Aorta (tissue), 5 donors: ENCODE measurements at places on chromosomes 12 and 14. TPM values are rescaled to one million over a fixed set of nuclear protein-coding genes. Genes with fewer than 3 reads are reported as not detected.

The TESPA1 gene
- total RNA-seq, result 2.1 TPM

The ALDH1L2 gene
- 35.2 TPM for total RNA-seq

The L3HYPDH gene
- 31.4 TPM for total RNA-seq

The MGST1 gene
- 79.3 TPM for total RNA-seq

The RPGRIP1 gene
- 0.39 TPM for total RNA-seq

The PUS7L gene
- total RNA-seq, result 13.7 TPM

The CFAP251 gene
- 3.9 TPM for total RNA-seq

- DNase-seq, result no peak
These were observed 14.7 kb upstream of the ENDOU start for GRCh38 chr12:47739979-47740378.

DNA sequence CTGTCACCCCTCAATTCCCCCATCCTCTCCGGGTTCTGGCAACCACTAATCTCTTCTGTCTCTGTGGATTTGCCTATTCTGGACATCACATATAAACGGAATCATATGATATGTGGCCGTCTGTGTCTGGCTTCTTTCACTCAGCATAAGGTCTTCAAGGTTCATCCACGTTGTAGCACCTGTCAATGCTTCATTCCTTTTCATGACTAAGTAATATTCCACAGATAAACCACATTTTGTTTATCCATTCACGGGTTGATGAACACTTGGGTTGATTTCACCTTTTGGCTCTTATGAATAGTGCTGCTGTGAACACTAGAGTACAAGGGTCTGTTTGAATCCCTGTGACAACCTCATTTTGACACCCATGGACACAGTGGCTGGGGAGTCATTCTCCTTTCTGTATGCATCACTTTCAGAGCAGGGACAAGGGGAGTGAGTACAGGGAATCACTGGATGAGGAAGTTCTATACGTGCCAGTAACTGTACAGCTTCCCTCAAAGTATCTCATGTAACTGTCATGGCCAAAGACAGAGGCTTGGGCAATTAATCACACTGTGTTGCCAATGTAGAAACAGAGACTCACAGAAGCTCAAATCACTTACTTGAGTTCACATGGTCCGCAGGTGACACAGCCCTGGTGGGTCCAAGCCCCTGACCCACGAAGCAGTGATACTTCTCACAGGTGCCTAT, 10.9 kb upstream of the TESC start:
- no peak for DNase-seq

- no peak for DNase-seq
These were observed 88.4 kb upstream of the DCD start for GRCh38 chr12:54736549-54736948.

GRCh38 chr14:101840649-101841369, 79.3 kb downstream of the PPP2R5C start:
- DNase-seq, result no peak

DNA sequence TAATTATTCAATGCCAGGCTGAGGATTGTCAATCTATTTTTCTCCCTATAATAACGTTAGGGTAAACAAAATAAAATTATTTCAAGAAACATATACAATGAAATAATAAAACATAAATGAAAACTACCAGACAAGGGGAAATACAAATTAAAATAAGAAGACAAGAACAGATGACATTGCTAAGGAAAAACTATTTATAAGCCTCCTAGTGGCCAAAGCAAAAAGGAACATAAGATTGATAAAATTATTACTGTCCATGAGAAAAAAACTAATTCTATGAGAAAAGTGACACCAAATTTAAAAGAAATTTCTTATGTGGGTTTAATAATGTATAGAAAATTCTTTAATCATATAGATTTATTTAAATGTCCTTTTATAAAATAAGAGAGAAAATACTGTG, 294.7 kb downstream of the TTC6 start:
- no peak for DNase-seq

GRCh38 chr12:42916143-42916542, 326.6 kb upstream of the PRICKLE1 start:
- DNase-seq, result no peak

GRCh38 chr14:29671034-29671433, 256.6 kb downstream of the PRKD1 start:
- no peak for DNase-seq

DNA sequence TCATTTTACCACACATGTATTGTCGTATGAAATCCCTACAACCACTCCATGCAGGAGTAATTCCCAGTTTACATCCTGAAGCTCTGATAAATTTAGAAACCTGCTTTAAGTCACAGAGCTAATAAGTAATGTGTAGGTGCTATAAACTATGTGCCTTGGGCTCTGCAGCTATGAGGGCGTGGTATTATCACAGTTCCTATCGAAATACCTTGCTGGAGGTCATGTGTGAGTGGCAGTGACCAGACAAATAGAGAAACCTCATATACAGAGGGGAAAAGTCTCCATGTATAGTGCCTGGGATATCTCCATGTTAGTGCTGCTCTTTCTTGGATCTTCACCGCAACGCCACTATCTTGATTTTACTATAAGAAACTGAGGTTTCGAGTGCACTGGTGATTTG, 883 bp upstream of the TBC1D15 start:
- no peak for DNase-seq

DNA sequence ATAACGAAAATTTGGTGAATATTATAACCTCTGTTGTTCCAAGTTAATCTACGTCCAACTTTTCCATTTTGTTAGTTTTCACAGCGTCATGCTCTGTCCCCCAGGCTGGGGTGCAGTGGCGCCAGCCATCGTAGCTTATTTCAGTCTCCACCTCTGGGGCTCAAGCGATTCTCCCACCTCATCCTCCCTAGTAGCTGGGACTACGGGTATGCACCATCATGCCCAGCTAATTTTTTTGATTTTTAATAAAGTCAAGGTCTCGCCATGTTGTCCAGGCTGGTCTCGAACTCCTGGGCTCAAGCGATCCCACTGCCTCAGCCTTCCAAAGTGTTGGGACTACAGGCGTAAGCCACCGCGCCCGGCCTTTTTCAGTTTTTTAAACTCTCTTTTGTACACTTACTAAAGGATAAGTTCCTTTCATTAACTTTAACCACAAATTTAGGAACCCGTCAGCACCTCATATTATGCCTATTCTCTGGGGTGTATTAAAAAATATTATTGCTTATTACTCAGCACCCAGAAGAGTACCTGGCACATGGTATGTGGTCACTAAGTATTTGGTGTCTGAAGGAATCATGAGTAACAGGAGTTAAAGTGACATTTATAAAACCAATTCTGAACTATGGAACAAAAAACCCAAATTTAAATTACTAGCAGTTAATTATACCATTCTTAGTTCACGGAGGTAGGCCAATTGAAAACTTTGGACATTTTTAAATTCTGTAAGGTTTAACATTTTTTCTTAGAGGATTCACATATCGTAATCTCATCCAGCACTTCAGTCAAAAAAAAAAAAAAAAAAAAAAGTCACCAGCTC, 925 bp upstream of the MIPOL1 start:
- DNase-seq, result no peak

- DNase-seq, result no peak
These were observed 98.3 kb downstream of the PDZRN4 start for GRCh38 chr12:41286426-41286825.

GRCh38 chr14:20774258-20774824, 6.1 kb downstream of the EDDM3B start:
- no peak for DNase-seq

DNA sequence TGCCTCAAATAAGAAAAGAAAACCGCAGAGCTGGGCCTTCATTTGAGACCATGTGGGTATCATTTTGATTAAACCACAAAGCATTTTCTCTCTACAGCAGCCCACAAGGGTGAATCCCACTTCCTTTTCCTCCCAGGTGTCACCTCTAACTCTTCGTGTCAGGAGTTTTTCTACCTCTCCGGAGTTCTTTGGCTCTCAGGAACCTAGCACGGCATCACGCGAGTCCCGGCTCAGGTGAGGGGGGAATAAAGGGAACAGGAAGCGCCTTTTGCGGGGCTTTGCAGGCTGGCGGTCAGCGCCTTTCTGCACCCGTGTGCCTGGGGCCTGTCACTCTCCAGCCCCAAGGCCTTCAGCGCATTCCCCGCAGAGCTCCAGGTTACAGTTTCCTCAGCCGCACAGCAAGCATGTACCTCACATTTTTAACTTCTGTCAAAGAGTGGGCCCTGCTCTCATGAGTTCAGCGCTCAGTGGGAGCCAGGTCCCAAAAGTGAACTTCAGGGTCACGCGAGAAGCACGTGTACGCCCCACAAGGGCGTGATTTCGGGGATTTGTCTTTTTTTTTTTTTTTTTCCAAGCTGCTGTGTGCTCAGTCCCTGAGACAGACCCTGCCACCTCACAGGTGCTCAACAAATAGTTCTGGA, 740 bp upstream of the PRPF40B start:
- DNase-seq, result no peak

- DNase-seq, result no peak
These were observed 9.7 kb downstream of the SLC4A8 start for GRCh38 chr12:51434305-51434704.

DNA sequence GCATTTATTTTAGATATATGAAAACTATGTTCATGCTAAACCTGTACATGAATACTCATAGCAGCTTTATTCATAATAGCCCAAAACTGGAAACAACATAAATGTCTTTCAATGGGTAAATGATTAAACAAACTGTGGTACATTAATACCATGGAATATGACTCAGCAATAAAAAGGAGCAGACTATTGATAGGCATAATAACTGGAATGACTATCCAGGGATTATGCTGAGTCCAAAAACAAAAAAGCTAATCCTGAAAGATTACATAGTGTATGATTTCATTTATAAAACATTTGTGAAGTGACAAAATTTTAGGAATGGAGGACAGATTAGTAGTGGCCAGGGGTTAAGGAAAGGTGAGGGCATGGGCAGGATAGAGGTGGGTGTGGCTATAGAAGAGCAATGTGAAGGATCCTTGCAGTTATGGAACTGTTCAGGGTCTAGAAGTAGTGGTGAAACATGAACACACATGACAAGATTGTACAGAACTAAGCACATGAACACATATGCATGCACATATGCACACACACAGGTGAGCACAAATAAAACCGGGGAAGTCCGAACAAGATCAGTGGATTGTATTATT, 61.1 kb upstream of the CDKN3 start:
- DNase-seq, result no peak

GRCh38 chr12:74890237-74890599, 319.4 kb downstream of the KCNC2 start:
- no peak for DNase-seq

GRCh38 chr14:68793734-68794129, 865 bp upstream of the ZFP36L1 start:
- no peak for DNase-seq

DNA sequence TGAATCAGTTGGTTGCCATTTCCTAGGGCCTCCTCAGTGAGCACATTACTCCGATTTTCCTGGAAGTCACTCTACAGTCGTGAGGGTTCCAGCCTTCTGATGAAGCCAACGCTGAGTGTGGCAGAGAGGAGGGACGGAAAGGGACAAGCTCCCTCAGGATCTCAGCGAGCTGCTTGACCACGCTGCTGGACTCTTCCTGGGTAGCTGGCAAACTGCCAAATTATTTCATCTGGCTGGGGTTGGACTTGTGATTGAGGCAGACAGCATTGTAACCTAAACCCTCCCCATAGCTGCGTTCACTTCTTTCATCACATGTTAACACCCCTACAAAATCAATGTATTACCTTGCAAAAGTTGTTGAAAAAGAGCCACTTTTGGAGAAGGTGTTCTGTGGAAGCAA, 69.6 kb upstream of the CHST11 start:
- no peak for DNase-seq
